ENCODE measurements at places on chromosomes 2 and 18.

DNA sequence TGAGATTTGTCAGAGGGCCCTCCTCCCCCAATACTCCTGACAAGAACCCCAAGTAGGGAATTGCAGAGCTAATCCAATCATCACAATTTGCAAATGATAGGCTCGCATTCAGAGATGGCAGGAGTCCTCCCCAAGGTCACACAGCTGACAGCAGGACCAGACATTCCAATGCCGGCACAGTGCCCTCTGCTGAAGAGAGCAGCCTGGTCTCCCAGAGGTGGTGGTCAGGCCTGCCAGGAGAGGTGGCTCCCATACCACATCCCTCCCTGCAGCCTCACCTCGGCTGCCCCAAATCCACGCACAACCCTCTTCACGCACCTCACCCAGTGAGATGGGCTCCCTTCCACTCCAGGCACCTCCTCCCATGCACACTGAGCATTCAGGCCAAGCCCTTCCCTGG, 25.4 kb downstream of the EN1 start:
- H3K27ac ChIP-seq, result no peak overlapping the region
- H3K36me3 ChIP-seq, result no peaks in the 10 kb centered on the region
- H3K4me3 ChIP-seq, result no peak overlapping the region
- DNase-seq, result no peak
- no peaks in the 10 kb centered on the region for H3K4me1 ChIP-seq

DNA sequence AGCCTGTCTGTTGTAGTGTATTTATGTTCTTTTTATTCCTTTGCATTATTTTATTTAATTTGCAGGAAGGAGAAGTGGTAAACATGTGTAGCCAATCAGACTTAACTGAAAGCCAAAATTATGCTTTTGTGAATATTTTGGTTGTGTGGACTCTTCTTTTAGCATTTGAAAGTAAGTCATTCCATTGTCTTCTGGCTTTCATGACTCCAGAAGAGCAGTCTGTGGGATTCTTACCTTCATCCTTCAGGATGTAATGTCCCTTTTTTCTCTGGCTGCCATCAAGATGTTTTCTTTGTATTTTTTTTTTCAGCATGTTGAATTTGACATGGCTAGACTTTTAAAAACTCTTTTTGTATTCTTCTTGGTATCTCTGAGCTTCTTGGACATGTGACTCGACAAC, 895.2 kb upstream of the ZEB2 start:
- H3K27ac ChIP-seq, result no peak overlapping the region
- DNase-seq, result no peak
- peaks cover 5% of the 10 kb centered on the region for H3K4me1 ChIP-seq
- H3K4me3 ChIP-seq, result no peak overlapping the region

- H3K4me1 ChIP-seq, result no peaks in the 10 kb centered on the region
- peak overlapping the region; percentile 37 for H3K4me3 ChIP-seq
- H3K27ac ChIP-seq, result no peak overlapping the region
- H3K27me3 ChIP-seq, result no peaks in the 10 kb centered on the region
These were observed 3.0 kb upstream of the PLEK start for GRCh38 chr2:68362069-68362468.

DNA sequence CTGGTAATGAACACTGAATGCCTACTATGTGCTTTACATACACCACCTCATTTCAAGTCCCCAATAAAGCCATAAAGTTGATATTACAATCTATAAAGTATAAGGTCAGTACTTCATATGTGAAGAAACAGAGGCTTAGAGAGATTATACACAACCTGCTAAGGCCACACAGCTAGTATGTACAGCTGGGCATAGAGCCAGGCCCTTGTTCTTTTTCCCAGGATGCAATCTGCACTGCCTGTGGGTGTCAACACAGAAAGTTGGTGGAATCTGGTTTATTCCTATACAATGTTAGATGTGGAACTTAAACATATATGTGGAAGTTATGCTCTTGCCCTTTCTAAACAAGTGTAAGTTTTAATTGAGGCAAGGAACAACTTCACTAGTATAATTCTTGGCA, 32.8 kb downstream of the INSIG2 start:
- H3K4me1 ChIP-seq, result no peaks in the 10 kb centered on the region
- no peaks in the 10 kb centered on the region for H3K36me3 ChIP-seq
- H3K4me3 ChIP-seq, result no peak overlapping the region

- H3K4me3 ChIP-seq, result no peak overlapping the region
- H3K4me1 ChIP-seq, result no peaks in the 10 kb centered on the region
- H3K36me3 ChIP-seq, result peaks cover 3% of the 10 kb centered on the region
- H3K27ac ChIP-seq, result no peak overlapping the region
- H3K27me3 ChIP-seq, result no peaks in the 10 kb centered on the region
These were observed 63.9 kb downstream of the LDAH start for GRCh38 chr2:20758997-20759396.

DNA sequence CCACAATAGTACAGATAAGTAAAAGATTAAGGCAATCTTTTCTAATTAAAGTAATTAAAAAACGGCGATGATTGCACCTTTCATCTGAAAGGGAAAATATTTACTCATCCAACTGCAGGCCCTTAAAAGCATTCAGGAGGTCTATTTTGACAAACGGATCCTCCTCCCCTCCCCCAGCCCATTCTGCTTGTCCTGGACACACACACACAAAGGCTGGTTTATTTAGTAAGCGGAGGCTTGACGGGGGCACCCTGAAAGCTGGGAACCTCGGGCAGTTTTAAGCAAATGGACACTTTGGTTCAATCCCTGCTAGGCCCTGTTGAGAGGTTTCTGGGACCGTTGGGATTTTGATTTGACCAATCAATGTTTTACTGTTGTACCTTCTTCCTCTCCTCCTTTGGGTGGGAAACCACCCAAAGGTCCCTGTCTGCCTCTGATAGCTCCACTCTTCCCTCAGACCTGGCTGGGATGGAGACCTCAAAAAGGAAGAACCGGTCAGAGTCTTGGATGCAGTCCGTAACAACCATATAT, 135.8 kb upstream of the HAAO start:
- no peak for DNase-seq
- no peak overlapping the region for H3K27ac ChIP-seq
- no peaks in the 10 kb centered on the region for H3K4me1 ChIP-seq
- no peaks in the 10 kb centered on the region for H3K27me3 ChIP-seq
- no peaks in the 10 kb centered on the region for H3K36me3 ChIP-seq

DNA sequence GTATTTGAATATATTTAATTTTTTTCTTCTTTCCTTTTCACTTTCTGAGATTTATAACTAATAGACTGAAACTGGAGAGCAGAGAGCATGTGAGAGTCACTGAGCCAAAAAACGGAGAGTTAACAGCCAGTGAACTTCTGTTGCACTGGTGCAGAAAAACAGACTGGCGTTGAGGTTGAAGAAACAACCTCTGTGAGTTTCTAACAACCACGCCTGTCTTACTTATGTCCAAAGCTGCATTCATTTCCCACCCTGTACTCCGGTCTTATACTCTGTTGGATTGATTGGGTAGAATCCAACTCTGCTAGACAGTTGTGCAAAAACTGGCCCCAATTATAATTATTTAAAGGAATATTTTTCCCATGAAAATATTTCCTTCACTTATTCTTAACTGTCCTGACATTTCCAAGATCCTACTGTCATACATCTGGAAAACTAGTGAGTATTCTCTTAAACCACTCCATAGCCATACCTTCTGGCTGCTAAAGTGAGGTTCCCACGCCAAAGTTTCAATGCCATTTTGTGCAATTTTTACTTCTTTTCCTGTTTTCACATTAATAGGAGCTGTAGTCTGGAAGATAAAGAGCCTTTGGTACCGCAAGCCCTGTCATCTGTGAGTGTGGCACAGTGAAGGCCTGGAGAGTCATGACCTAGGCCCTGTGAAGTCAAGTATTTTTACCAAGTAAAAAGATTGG, 9.4 kb downstream of the CYP1B1 start:
- no peaks in the 10 kb centered on the region for H3K36me3 ChIP-seq
- no peak overlapping the region for H3K4me3 ChIP-seq
- DNase-seq, result no peak
- no peak overlapping the region for H3K27ac ChIP-seq
- H3K27me3 ChIP-seq, result no peaks in the 10 kb centered on the region

GRCh38 chr18:13540477-13541182, 185.7 kb downstream of the FAM210A start:
- peaks cover 36% of the 10 kb centered on the region for H3K4me1 ChIP-seq
- no peak for DNase-seq
- no peaks in the 10 kb centered on the region for H3K36me3 ChIP-seq

- peak overlapping the region; percentile 7 for H3K27ac ChIP-seq
- no peaks in the 10 kb centered on the region for H3K27me3 ChIP-seq
- H3K4me1 ChIP-seq, result no peaks in the 10 kb centered on the region
- H3K36me3 ChIP-seq, result peaks cover 29% of the 10 kb centered on the region
These were observed 21.3 kb downstream of the MRPL19 start for GRCh38 chr2:75667884-75668283.

GRCh38 chr2:1631292-1632001, 112.9 kb downstream of the PXDN start:
- H3K36me3 ChIP-seq, result no peaks in the 10 kb centered on the region
- H3K27ac ChIP-seq, result no peak overlapping the region
- no peaks in the 10 kb centered on the region for H3K27me3 ChIP-seq
- DNase-seq, result no peak
- H3K4me1 ChIP-seq, result no peaks in the 10 kb centered on the region

DNA sequence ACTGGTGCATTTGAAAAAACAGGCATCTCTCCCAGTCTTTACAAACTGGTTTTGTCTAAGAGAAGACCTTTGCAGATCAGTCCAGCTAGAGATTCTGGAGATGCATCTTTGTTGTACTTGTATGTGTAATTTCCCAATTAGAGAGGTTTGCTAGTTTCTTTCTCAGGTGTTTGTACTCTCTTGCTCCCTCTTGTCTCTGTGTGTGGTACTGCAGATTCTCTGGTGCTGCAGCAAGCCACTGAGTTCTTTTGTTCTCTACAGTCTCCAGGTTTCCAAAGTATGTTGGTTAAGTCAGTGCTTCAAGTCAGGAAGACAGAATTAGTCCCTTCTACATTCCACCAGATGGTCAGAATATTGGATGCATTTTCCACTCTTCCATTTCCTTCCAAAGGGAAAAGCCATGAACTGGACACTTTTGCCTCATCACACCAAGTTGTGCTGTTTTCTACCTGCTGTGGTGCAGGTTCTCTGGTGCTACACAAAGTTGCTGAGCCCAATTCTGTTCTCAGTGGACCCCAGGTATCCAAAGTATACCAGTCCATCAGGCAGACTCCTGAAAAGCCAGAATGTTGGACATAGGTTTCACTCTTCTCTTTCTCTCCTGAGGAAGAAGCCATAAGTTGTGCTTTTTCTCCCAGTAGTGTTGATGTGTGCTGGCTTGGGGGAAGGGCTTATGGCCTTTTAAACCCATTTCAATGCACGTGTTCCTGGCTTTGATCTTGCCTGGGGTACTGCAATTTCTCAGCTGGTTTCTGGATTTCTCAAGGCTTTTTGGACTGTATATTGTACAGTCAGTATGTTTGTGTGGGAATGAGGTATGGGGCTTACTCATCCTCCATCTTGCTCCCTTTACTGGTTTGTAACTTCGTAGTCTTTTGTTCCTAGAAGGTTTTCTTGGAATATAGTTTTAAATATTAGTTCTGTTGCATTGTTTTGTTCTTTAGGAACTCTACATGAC, 29.8 kb downstream of the EPC2 start:
- DNase-seq, result peak; percentile 33
- no peak overlapping the region for H3K27ac ChIP-seq
- H3K36me3 ChIP-seq, result no peaks in the 10 kb centered on the region

GRCh38 chr2:109345091-109345490, 216.1 kb downstream of the SH3RF3 start:
- no peak for DNase-seq
- H3K4me3 ChIP-seq, result no peak overlapping the region
- H3K4me1 ChIP-seq, result peaks cover 24% of the 10 kb centered on the region
- H3K36me3 ChIP-seq, result no peaks in the 10 kb centered on the region
- H3K27ac ChIP-seq, result no peak overlapping the region

GRCh38 chr18:58038063-58038462, 6.0 kb upstream of the NEDD4L start:
- no peaks in the 10 kb centered on the region for H3K27me3 ChIP-seq
- H3K4me1 ChIP-seq, result no peaks in the 10 kb centered on the region
- no peaks in the 10 kb centered on the region for H3K36me3 ChIP-seq
- no peak for DNase-seq

DNA sequence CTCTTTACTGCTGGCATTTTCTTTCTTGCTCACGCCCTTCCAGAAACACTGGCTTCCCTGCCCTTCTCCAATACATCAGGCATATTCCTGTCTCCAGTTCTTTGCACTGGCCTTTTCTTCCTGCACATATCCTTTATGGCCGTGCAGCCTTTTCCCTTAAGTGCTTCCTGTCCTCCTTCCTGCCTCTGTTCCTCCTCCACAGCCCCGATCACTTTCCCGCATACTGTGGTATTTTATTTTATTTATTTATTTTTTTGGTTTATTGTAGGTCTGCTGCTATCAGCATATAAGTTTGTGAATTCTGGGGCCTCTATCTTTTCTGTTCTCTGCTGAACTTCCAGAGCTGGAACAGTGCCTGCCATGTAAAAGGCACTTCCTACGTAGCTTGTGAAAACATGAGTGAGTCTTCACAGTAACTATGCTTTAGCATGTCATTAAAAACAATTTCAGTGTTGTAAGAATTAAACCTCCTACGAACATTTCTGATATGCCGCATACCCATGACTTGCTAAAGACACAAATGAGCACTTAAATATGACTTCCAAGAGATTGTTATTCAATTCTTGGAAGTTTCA, 289.1 kb downstream of the TRIB2 start:
- no peaks in the 10 kb centered on the region for H3K36me3 ChIP-seq
- H3K4me3 ChIP-seq, result no peak overlapping the region
- no peaks in the 10 kb centered on the region for H3K27me3 ChIP-seq
- DNase-seq, result no peak
- H3K4me1 ChIP-seq, result no peaks in the 10 kb centered on the region

DNA sequence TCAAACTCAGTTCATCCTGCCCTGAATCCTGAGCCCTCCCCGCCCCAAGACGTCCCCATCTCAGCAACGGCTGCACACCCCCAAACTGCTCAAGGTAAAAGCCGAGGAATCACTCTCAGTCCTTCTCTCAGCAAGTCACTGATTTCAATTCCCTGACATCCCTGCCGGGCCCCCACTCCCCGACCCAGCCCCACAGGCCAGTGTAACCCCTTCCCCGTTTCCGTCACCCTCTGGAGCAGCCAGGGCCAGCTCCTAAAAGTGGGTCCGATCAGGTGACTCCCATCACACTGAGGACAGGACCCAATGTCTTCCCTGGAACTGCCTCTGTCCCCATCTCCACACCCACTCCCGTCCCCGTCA, 20.5 kb downstream of the SNORC start:
- H3K27ac ChIP-seq, result no peak overlapping the region
- no peaks in the 10 kb centered on the region for H3K27me3 ChIP-seq
- no peak for DNase-seq
- H3K36me3 ChIP-seq, result no peaks in the 10 kb centered on the region

DNA sequence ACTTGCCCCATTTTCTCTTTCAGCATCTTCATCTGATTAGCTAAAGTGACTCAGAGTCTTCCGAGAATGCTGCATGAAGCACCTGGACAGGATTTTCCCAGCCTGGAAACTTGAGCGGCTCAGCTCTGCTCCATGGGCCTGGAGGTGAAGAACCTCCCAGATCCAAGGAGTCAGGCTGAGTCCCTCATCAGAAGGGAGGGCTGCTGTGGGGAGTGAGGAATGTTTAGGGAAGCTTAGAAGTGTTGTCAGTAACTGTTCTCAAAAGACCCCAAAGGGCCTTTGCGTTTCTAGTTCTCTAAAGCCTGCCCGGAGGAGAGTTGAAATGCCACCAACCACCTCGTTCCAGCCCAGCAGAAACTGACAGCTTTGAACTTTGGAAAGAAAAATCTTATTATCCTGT, 157.1 kb downstream of the CLIP4 start:
- no peak overlapping the region for H3K27ac ChIP-seq
- H3K4me1 ChIP-seq, result no peaks in the 10 kb centered on the region
- H3K4me3 ChIP-seq, result no peak overlapping the region
- no peaks in the 10 kb centered on the region for H3K36me3 ChIP-seq
- DNase-seq, result no peak
- H3K27me3 ChIP-seq, result no peaks in the 10 kb centered on the region
